Motor neuron (in vitro differentiated cells): ENCODE measurements at places on chromosomes 7 and 10.

GRCh38 chr10:127417686-127418401 lies 131.3 kb upstream of the NPS start:
- ATAC-seq: peak; percentile 38

GRCh38 chr7:145643981-145644380 lies 472.6 kb upstream of the CNTNAP2 start:
- no peak for ATAC-seq

- ATAC-seq: peak; percentile 17
These were observed 73.3 kb upstream of the COL13A1 start for GRCh38 chr10:69728335-69728870.

DNA sequence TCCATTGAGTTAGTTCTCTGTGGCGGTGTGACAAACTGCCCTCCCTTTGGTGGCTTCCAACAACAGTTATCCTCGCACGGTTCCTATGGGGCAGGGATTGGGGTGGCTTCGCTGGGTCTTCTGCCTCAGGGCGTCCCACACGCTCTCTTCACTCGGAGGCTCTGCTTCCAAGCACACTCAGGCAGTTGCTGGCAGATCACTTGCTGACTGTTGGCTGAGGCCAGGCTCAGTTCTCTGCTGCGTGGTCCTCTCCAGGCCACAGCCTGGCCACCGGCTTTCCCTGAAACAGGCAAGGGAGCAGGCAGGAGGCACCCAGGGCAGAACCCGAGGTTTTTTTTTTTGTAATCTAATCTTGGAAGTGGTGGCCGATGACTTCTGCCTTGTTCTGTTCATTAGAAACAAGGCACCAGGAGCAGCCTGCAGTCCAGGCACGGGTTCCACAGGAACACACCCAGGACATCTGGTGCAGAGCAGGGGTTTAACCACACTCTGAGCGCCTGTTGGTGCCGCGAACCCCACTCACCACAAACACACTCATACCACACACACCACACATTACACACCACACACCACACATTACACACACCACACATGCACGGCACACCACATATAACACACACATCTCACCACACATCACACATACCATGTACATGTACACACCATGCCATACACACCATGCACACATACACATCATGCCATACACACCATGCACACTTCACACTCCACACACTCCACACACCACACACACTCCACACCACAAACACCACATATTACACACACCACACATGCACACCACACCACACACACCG lies 112.2 kb downstream of the PTPN20 start:
- no peak for ATAC-seq

DNA sequence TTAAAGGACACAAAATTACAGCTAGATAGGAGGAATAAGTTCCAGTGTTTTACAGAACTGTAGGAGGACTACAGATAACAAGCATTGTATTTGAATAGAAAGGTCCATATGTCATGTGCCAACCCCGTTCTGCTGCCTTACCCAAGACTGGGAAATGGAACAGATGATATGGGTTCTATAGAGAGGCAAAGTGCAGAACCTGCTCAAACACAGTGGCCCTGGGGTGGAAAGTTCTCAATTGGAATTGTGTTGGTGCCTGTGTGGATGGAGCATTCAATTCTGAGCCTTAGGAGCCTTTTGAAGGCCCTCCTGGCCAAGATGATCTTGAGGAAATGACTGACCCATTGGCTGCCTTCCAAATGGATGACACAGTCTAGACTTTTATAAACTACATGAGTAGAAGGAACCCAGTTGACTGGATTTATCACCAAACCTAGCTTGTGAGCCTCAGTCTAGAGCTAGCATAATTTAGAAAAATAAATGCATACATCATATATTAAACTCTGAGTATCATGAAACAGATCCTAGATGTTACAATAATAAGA lies 4.1 kb upstream of the PRSS1 start:
- ATAC-seq: no peak

DNA sequence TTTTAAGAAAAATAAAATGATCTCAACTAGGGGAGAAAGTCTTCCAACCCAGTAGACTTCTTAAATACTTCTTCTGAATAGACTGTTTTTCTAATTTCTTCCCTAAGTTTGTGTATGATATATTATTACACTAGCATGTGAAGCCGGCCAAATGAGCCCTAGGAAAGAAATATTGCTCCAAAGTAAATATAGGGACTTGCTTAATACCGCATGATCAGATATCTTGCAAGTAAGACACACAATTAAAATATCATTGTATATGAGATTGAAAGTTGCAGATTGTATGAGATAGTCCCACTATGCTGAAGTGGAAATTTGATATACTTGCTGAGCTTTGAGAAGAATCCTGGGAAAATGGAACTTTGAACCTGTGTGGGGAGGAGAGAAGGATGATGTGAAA lies 225.7 kb downstream of the BAMBI start:
- ATAC-seq: no peak

GRCh38 chr7:155380221-155380861 lies 77.6 kb upstream of the EN2 start:
- ATAC-seq: peak; percentile 84

GRCh38 chr10:23337616-23338015 lies 7.0 kb downstream of the C10orf67 start:
- no peak for ATAC-seq

DNA sequence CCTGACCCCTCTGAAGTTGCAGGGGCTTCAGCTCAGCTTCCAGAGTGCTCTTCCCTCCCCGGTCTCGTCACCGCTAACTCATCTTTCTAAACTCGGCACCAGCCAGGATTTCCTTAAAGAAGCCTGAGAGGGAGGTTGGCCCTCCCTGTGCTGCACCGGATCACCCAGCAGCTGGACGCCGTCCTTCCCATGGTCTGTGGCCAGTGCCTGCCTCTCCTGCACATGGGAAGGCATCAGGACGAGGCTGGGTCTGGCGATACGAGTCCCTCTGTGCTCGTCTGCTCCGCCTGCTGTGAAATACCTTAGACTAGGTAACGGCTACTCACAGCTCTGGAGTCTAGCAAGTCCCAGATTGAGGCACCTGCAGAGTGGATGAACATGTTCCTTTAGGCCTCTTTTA lies 179.1 kb downstream of the ZMYND11 start:
- ATAC-seq: no peak

GRCh38 chr7:44206008-44206407 lies 5.2 kb downstream of the YKT6 start:
- ATAC-seq: no peak

GRCh38 chr10:104445359-104445758 lies 91.7 kb downstream of the CFAP58 start:
- ATAC-seq: no peak

DNA sequence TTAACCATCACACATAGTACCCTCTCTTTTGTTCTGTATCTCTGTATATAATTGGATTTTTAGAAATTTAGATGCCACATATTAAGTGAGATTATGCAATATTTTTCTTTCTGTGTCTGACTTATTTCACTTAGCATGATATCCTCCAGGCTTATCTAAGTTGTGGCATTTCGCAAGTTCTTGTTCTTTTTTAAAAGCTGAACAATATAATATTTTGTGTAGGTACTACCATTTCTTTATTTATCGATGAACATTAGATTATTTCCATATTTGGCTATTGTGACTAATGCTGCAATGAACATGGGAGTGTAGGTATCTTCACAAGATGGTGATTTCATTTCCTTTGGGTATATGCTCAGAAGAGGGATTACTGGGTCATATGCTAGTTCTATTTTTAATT lies 295.0 kb downstream of the SUGCT start:
- no peak for ATAC-seq

DNA sequence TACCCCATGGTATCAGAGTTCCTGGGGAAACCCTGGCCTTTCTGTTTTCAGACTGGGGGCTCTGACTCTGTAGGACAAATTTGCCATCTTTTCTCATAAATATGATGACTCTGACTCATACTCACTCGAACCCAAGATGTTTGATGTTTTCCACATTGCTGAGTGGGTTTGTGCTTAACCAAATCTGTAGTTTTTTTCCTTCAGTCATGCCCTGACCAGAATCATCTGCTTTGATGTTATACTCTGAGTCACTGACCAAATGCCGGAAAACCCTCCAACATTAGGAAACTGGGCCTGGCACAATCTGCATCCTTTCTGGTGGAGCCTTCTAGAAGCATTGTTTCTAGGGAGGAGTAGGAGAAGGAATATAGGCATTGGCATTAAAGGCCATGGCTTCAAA lies 118.7 kb downstream of the C10orf105 start:
- no peak for ATAC-seq

- no peak for ATAC-seq
These were observed 470.8 kb upstream of the SEMA3A start for GRCh38 chr7:84665339-84665738.

GRCh38 chr7:106729720-106730385 lies 68.9 kb upstream of the CCDC71L start:
- no peak for ATAC-seq

GRCh38 chr7:130444751-130445407 lies 4.1 kb upstream of the CEP41 start:
- no peak for ATAC-seq

DNA sequence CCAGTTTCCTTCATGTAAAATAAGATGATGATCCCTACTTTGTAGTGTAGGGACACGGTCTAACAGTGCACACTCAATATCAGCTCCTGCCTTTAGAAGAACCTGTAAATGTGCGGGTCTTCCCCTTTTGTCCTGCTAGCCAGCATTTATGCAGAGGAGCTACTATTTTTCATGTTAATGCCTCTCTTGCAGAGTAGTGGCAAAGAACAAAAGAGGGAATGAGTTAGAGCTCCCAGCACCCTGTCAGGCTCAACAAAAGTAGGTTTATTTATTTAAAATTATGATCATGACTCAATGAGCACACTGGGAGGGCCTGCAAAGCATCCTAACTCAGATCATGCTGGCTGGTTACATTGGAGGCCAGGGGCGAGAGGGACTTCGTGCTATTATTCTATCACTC lies 414.5 kb upstream of the COBL start:
- peak; percentile 94 for ATAC-seq

GRCh38 chr7:157849341-157849596 lies 512.5 kb downstream of the DNAJB6 start:
- no peak for ATAC-seq

DNA sequence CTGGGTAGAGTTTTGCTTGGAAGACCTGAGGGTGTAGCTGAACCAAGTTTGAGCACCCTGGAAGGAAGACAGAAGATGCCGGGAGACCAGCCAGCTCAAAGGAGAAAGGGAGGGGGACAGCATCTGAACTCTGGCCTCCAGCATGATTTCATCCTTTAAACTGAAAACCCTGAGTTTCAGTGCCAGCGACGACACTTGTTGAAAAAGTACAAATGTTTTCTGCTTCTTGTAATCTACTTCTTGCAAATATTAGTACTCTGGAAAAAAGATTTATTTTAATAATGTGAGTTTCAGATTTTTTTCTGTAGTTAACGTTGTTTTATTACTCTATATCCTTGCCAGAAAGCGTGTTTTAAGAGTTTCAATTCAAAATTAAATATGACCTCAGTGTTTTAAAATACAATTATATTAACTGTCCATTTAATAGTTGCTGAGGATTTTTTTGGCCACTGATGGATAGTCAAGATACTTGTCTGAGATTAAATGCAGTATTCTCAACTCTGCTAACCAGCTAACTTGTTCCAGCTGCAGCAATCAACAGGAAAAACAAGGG lies 227.7 kb downstream of the MGMT start:
- ATAC-seq: no peak

- ATAC-seq: no peak
These were observed 25.0 kb downstream of the ESYT2 start for GRCh38 chr7:158804335-158804734.

- no peak for ATAC-seq
These were observed 77.9 kb downstream of the HERPUD2 start for GRCh38 chr7:35617041-35617440.

DNA sequence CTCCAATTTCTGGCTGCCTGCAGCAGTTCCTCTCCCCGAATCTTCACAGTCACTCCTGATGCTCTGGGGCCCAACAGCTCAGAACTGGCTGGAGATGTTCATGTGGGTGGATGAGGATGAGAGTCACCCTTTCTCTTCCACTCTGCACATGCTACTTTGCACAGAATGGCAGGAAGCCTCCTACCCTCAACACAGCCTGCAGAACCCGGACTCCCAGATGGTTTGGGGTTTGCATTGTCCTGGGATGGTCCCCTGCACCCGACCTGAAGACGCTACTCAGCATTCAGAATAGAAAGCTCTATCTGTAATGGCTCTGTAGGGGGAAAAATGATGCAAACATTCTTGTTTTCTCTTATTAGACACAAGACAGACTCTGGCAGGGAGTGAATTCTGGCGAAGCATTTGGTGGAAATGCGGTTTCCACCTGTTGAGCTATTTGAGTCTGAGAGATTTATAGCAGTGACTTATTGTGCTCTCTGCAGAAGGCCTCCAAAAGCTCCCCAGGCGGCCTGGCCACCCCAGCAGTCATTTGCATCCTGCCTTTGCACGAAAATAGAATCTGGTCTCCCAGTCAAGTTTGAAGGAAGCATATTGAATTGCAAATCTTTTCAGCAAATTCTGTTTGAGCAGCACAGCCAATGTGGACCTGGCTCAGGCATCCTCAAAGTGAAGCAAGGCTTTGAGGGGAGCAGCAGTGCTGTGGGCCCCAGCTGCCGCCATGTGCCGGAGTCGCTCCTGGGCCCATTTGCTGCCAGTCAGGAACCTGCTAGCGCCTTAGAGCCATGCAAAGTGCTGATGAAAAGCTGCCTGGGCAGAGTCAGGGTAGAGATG lies 309.3 kb downstream of the TCERG1L start:
- peak; percentile 90 for ATAC-seq

GRCh38 chr10:71880425-71881306 lies 29.6 kb upstream of the PSAP start:
- no peak for ATAC-seq

DNA sequence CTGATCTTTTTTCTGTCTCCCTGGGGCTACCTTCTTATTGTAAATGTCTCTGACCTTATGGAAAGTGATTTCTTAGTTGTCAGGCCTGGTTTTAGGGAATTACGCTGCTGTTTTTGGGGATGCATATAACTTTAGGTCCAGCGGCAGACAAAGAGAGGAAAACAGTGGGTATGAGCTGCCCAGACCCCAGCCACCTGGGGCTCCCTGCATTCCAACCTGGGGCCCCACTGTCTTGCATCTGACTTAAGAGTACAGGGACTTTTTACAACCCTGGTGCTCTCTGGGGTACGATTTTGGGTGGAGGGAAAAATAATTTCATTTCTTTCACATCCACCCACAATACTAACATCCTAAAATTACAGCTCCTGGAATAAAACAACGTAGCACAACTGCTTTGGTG lies 119.4 kb downstream of the PRPF18 start:
- no peak for ATAC-seq

- peak; percentile 91 for ATAC-seq
These were observed at the start of gene PIK3AP1 for GRCh38 chr10:96720422-96721206. Gene PIK3AP1 (minus strand): TSS chr10:96720514. CDS start chr10:96720394, 120 bp downstream.
